ENCODE measurements at places on chromosomes 12 and 14.

DNA sequence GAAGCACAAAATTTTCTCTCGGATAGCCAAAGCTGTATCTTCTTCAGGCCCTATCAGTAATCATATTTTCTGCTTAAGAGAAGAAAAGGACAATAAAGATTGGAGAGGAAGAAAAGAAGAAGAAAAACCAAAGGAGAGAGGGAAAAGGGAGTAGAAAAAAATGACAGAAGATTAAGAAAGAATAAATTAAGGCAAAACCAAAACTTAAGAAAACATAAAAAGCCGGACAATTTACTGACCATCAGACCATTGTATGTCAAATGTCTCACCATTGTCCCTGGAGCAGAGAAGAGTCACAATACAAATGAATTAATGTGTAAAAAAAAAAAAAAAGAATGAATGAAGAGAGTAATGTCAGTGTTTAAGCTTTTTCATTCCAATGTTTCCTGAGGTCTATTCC, 1274.8 kb downstream of the FSCB start:
- no peak for DNase-seq

DNA sequence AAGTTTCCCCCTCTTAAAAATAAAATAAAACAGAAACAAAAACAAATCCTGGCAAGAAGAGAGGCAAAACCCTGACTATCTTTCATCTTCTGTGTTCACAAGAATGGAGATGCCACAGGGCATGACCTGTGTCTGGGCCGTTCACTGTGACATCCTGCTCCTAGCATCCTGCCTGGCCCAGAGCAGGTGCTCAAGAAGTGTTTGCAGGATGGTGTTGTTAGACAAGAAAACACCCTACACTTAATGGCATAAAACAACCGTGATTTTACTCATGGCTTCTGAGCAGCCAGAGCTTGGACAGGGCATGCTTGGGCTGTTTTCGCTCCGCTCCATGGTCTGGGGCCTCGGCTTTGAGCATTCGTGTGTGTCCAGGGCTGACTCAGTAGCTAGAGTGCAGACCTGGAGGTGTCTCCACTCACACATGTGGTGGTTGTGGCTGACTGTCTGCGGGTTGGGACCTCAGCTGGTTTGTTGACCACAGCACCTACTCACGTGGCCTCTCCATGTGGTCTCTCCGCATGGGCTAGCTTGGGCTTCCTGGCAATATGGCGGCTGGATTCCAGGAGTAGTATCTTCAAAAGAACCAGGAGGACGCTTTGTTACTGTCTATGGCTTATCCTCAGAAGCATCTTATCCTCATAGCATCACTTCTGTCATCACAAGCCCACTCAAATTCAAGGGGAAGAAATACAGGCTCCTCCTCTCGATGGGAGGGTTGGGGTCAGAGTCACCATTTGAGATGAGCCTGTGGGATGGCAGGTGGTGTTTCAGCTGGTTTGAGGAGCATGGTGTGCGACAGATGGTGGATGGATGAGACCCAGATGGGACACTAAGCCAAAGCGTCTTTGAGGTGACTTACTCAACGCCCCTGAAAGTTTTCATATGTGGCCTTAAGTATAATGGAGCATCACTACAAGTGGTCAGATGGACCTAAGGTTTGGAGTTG, 33.2 kb upstream of the FZD10 start:
- no peak for DNase-seq

DNA sequence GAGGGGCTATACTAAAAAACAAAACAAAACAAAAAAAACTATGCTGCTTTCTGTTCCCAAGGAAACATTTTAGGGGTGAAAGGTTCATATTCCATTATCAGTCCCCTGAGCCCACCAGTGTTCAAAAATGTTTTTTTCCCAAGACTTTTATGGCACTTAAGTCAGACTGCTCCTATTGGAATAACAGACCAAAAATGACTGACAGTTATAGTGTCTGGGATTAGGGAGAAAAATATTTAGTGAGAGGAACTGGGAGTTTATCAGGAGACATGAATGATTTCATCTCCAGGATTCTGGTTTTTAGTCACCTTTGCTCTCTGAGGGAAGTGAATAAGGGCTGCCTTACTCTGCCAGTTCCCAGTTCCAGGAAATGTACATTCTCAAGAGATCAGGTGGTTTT, 68.0 kb downstream of the PDE3A start:
- no peak for DNase-seq

GRCh38 chr12:62190689-62191490, 69.3 kb upstream of the USP15 start:
- peak; percentile 16 for DNase-seq

All from memory B cell (primary cell).